ENCODE measurements at places on chromosomes 11 and 22.

DNA sequence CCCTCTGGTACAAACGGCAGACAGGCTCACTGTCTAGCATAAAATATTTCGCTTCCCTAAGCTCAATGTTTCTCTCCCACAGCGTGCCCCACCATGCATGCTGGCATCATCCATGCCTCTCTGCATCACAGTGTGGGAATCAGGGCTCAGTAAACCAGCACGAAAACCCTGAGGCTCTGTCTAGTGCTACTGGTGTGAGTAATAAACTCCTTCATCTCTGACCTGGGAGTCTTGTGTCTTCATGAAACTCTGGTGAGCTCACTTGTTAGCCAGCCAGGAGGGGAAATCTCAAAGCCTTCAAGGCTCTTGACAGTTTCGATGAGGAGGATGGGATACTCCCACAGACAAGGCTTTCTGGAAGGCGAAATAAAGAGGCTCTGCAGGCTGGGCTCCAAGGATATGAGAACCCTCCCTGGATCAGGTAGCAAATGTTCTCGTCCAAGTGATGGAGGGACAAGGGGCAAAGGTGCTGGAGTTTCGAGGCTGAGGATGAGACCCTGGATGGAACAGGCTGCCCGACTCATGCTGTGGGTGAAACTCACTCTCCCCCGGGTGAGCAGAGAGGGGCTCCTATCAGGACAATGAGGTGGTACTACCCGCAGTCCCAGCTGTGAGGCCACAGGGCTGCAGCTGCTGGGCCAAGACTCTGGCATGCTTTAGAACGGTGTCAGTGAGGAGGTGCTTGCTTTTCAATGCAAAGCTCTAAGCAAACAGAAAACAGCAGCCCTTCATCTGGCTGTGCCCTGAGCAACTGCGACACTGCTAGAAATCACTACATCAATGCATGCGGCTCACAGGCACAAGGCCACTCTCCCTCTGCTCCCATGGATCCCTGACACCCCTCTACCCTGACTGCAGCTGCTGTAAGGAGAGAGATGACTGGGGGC lies 69.3 kb downstream of the SHANK2 start:
- no peak for DNase-seq

DNA sequence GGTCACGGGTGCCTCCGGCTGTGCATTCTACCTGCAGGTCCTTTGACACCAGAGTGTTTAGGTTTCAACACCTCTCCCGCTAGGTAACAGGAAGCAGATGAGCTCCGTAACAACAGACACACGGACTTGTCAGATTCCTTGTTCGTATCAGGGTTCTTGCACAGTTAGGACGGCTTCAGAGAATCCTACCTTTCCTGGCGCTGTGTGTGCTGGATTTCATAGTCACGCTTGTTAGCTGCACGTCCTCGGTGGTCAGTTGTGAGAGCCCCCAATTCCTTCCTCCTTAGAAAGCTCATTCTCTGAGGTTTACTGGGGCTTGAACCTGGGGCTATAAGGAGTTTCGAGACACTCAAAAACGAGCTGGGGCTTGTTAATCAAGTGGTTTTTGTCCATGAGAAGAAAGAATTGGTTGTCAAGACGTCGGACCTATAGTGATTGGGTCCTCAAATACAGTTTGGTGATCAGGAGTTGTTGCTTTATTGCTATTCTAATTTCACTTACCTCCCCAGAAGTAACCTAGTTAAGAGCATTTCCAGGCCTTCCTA lies 664 bp downstream of the DDB2 start:
- DNase-seq, result no peak

- no peak for DNase-seq
Measured at GRCh38 chr11:58575377-58576020, at the start of gene LPXN. Gene LPXN, minus strand, starts transcription at chr11:58575856. Its CDS starts 84 bp downstream, at chr11:58575772.

DNA sequence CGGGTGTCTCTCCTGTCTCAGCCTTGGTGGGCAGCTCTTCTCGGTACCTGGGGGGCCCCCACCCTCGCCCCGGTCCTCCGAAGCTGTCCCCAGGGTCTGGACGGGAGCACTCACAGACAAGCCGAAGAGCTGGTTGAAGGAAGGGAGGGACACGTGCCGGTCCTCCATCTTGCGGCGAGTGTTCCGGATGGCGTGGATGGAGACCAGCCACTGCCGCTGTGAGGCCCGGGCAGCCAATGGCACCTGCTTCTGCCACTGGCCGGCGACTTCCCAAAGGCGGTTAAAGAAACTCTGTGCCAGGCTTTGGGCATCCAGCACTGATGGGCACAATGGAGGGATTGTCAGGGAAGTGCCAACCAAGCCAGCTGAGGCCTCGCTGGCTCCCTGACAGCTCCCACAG lies 18.7 kb downstream of the PPM1F start:
- no peak for DNase-seq

DNA sequence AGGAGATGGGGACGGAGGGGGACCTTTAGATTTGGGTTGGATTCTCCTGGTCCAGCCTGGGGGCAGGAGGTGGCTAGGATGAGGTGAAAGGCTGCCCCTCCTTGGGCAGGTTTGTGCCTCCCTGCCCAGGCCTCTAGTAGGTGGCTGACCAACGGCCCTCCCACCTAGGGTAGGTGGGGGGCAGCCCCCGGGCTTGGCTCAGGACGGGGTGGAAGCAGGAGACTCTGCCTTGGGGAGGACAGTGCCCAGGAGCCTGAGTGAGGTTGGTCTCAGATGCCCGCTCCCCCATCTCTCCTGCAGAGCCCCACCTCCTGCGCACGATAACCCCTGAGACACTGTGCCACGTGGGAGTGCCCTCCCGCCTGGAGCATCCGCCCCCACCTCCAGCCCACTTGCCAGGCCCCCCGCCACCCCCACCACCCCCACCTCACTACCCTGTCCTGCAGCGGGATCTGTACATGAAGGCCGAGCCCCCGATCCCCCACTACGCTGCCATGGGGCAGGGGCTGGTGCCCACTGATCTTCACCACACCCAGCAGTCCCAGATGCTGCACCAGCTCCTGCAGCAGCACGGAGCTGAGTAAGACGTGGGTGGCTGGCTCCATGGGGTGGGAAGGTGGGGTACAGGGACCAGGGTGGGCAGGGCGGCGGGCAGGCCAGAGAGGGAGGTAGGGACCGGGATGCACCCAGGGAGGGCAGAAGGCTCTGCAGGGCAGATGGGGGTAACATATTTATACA lies 17.7 kb downstream of the MYRF start:
- no peak for DNase-seq

GRCh38 chr11:86582898-86583297 lies 89.5 kb downstream of the ME3 start:
- no peak for DNase-seq

GRCh38 chr11:10481560-10482349 lies 26.7 kb downstream of the AMPD3 start:
- no peak for DNase-seq

- DNase-seq, result no peak
Measured at GRCh38 chr22:46482056-46482675, 55.3 kb downstream of the CELSR1 start.

GRCh38 chr11:18457450-18457849 lies 1.8 kb downstream of the LDHAL6A start:
- no peak for DNase-seq

DNA sequence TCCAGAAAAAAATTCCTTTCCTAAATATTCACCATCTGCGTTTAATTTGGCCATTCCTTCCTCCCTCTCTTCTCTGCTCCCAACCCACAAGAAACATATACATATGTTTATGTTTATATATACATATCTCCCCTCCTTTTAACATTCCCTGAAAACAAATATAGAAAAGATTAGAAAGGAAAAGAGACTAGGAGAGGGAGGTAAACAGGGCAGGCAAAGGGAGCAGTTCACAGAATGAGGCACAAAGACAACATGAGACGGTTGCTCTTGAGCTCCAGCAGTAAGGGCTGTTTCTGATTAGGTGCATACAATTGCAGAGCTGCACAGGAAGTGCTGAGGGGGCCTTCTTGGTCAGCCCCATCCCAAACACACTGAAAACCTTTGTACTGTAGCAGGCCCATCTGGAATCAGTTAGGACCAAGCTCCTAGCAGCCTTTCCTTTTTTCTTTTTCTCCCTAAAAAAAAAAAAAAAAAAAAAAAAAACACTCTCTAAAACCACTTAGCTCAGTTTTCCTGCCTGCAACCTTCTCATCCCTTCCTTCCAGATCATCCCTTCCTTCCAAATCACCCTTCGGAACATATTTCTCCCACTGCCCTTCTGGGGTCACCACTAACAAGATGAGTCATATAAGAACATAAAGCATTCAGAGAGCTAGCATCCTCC lies 57.0 kb downstream of the RBFOX2 start:
- peak; percentile 86 for DNase-seq

DNA sequence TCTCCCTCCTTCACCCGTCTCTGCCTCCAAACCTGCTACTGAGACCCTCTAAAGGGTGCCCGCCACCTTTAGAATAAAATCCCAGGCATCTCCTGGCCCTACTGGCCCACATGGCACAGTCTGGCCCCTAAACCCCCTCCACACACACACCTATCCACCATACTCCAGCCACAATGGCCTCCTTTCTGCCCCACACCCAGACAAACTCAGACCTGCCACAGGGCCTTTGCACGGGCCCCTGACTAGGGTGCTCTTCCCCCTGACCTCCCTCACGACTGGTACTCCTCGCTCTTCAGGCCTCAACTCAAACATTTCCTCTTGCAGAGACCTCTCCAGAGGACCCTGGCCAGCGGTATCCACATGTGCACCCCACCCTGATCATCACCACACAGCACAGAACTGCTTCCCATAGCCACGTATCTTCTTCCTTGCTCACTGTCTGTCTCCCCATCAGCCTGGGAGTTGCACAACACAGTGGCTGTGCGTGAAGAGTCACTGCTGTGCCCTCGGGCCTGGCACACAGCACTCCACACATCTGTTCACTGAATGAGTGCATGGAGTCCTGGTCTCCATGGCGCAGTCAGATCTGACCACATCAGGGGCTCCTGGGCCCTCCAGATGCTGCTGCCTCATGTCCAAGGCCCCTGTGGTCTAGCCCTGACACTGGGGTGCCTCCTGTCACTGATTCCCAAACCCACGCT lies 66.2 kb upstream of the TCF20 start:
- no peak for DNase-seq

DNA sequence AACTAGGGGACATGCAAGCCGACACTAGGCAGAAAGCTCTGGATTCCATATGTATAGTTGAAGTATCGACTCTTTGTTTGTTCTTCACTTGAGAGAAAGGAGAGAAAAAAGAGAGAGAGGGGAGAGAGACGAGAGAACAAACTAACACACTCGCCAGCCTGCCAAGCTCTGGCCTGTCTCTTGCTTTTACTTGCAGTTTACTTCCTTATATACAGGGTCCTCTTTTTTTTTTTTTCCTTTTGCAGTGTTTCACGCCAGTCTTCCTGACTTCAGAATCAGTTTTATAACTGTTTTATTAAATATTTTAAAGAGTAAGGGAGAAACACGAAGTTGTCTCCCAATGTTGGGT lies 19.9 kb downstream of the TEAD1 start:
- DNase-seq, result no peak

DNA sequence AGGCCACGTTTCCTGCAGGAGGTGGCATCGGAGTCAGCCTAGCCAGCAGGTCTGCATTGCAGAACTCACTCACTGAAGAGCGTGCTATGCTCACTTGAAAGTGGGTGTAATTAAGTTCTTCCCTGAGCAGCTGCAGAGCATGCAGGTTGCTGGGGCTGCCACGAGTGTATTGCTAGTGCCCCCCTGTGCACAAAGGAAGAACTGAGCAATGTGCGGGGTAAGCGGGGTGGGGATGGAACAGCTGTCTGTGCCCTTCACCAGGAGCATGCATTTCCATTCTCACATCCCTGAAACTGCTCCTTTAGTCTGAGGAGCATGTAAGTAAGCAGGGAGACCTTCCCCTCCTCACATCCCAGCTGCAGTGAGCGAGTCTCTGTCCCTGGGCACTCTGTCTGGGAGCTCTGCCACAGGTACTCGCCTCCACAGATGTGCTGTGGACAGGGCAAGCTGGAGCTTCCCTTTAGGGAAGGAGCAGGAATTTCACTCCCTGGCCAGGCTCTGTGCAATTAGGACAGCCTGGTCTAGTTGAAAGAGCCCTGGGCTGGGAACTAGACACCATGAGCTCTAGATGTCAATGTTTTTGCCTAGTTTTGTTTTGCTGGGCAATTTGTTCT lies 1031.8 kb downstream of the NTM start:
- DNase-seq, result peak; percentile 70

DNA sequence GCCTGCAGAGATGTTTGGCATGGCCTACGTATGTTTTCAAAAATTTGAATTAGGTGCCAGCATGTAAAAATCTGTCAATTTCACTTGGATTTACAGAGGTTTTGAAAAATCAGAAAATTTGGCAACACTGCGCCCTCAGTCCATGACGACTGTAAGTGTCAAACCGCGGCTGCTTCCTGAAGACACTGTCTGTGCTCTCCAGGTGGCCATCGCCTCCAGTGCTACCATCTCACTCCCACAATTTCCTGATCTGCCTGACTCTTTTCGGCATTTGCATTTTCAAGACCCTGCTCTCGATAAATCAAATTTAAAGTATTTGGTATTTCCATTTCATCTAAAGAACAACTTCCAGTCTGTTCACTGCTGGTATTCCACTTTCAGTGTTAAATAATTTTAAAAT lies 34.6 kb downstream of the VSIG10L2 start:
- no peak for DNase-seq

DNA sequence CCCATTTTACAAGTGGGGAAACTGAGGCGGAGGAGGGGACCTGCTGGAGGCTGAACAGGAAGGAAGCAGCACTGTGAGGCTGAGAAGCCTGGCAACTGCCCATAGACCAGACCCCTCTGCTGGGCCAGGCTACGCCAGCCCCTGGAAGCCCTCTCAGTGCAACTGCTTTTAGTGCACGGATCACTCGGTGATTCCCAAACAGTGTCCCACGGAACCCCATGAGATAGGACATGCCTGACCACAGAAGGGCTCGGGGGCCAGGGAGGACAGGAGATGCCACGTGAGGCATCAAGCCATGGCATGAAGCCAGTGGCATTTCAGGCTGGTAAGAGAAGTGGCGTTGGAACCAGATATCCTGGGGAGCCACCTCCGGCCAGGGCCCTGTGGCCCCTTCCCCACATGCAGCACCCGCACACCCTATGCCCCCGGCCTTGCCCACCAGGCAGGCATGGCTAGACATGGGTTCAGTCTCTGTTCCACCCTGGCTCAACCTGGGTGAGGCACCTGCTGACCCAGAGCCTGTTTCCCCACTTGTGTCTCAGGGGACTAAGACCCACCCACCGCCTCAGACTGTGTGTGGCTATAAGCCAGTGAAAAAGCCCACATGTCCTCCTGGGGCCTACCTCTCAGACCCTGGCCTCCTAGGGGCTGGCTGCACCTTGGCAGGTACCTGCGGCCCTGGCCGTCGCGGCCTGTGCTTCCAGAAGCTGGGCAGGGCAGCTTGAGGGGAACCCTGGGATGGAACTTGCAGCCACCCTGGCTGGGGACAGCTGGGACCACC lies 84.1 kb downstream of the WNT7B start:
- DNase-seq, result peak; percentile 18

All from left hindlimb (tissue), 1 donor.